SK-N-SH (cell line): ENCODE measurements at places on chromosomes 6 and 20. TPM values are rescaled to one million over a fixed set of nuclear protein-coding genes. Genes with fewer than 3 reads are reported as not detected.
A peak's percentile ranks its signal among the peaks of the same experiment; 100 is the strongest.

DNA sequence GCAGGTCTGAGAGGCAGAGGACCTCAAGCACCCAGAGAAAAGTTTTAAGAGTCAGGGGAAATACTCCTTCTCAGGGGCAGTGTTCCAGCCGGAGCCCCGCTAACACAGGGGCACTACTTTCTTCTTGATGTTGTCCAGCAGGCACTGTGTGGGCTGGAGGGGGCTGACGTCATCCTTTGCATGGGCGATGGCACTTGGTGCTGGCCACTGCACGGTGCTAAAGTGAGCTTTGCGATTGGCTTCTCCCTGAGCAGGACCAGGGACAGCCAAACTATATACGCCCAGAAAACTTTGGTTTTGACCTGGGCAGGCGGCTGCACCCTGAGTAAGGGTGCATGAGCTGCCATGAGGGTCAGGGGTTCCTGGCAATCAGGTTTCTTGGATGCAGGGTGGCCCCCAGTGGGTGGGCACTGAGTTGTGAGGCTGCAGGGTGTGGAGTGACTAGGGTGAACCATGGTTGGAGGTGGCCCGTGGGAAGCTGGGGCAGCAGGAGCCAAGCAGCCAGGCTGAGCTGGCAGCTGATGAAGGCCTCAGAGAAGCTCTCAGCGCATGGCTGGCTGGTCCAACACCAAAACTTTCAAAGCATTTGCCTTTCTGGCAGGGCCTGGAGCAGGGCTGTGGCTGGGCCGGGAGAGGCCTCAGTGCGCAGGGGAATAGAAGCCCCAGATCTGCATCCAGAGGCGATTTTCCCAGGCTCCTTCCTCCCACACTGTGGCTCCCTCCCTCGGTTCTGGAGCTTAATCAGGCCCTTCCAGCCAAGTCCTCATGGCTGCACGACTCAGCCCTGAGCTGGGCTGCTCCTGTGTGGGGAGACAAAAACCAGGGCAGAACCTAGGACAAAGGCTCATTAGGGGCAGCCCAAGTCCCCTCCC, 18.3 kb downstream of the MRPS18A start:
- peak; percentile 46 for DNase-seq

- DNase-seq, result no peak
Observed at GRCh38 chr6:72631480-72631879, 9.6 kb downstream of the KCNQ5 start.

DNA sequence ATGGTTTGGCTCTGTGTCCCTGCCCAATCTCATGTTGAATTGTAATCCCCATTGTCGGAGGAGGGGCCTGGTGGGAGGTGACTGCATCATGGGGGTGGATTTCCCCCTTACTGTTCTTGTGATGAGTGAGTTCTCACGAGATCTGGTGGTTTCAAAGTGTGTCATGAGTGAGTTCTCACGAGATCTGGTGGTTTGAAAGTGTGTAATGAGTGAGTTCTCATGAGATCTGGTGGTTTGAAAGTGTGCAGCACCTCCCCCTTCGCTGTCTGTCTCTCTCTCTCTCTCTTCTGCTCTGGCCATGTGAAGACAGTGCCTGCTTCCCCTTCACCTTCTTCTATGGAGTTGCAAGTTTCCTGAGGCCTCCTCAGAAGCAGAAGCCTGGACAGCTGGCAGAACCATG, 87.6 kb downstream of the MYLK4 start:
- DNase-seq, result no peak

- no peak for DNase-seq
Observed at GRCh38 chr6:28675600-28675999, 149.9 kb downstream of the GPX5 start.

GRCh38 chr20:4435225-4435624, 286.5 kb upstream of the PRND start:
- no peak for DNase-seq

The SCRT2 gene
- not detected in 2 replicates for polyA plus RNA-seq

The MAS1 gene
- not detected in 2 replicates for polyA plus RNA-seq
